ENCODE measurements at places on chromosomes 11 and 22.

DNA sequence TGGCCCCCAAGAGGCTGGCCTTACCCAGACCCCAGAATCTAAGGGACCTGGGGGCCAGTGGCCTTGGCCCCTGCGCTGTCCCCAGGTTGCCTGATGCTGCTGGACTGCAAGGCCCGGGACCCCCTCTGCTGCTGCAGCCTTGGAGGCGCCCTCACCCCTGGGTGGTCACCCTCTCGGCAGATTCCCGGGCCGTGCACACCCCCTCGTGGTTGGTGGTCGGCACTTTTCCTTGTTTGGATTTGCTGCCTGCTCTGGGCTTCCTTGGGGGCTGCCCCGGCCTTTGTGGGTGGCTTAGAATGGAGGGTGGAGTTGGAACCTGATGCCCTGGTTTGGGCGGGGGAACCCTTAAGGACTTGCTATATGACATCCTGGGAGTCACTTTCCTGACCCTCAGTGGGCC, 5.3 kb downstream of the RIN1 start:
- DNase-seq: no peak

DNA sequence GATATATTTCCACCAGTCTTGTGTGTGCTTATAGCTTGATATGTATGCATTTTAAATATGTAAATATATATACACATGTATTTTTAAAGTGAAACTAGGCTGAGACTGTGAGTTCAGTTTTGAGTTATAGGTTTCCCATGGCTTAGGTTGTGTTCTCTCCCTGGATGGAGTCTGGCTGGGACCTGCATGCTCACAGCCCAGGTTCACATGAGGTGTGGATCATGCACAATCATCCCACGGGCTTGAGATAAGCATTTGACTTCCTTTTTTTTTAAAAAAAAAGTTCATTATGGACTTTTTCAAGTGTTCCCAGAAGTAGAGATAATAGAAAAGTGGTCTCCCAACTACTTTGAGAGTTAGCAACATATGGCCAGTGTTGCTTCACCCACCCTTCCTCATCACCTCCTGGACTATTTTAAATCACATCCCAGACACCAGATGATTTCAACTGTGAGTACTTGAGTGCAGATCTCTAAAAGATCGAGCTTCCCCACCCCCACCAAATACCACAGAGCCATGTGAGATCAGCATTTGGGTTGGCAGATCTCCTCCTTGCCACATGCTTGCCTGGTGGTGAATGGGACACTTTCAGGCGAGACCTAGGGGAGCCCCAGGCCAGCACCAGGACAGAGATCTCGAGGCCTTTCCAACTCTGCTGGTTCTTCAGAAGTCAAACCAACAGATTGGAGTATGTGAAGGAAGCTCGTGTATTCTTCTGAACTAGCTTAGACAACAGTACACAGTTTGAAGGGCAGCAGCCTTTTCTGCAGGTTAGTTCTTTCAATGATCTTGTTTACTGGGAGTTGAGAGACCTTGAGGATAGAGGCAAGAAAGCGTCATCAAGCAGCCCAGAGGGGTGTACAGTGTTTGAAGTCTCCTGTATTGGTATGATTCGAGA, 15.9 kb downstream of the MED15 start:
- DNase-seq: no peak

GRCh38 chr22:19909350-19910179, 32.0 kb upstream of the COMT start:
- DNase-seq: peak; percentile 62

DNA sequence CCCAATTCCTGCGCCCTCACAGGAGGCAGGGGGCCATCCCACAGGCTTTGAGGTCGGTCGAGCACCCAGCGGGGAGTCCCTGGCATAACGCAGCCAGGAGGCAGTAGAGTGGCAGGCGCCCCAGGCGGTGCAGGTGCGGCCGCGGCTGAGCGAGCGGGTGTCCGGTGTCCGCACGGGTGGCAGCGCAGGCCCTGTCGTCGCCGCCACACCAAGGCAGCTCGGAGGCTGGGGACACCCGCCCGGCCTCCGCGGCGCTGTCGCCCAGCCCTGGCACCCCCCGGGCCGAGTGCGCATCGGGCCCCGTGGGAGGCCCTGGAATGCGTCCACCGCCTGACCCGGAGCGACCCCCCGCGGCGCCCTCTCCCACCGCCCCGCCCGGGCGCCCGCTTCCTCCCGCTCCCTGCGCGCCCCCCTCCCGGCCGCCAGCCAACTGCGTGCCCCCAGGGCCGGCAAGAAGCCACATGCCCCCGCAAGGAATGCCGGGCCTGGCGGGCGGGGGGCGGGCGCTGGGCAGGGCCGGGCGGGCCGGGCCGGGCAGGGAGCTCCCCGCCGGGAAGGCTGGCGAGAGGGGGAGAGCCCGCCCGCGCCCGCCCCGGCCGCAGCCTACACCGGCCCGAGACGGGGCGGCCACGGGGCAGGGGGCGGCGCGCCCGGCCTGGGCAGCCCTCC, 33.9 kb downstream of the PRDM11 start:
- no peak for DNase-seq

GRCh38 chr11:23398052-23398451, 537.8 kb upstream of the CCDC179 start:
- no peak for DNase-seq

GRCh38 chr11:75518771-75519653, 6.7 kb downstream of the GDPD5 start:
- no peak for DNase-seq

- DNase-seq: no peak
Measured at GRCh38 chr11:125376117-125376516, 119.9 kb downstream of the FEZ1 start.

- DNase-seq: no peak
Measured at GRCh38 chr22:20424568-20424931, 13.1 kb downstream of the SCARF2 start.

GRCh38 chr22:49291781-49292180, 535.9 kb downstream of the BRD1 start:
- DNase-seq: no peak

DNA sequence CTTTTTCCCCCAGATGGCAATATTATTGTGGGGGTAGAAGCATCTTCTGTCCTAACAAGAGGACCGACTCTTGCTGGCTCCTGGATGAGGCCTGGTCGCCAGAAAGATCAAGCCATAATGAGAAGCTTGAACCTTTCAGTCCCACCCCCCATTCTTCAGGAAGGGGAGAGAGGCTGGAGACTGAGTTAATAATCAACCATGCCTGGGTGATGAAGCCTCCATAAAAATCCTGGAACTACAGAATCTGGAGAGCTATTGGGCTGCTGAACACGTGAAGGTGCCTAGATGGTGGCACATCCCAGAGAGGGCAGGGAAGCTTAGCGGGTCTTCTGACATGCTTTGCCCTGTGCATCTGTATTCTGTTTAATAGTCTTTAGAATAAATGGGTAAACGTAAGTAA, 16.3 kb downstream of the AP5B1 start:
- DNase-seq: no peak

DNA sequence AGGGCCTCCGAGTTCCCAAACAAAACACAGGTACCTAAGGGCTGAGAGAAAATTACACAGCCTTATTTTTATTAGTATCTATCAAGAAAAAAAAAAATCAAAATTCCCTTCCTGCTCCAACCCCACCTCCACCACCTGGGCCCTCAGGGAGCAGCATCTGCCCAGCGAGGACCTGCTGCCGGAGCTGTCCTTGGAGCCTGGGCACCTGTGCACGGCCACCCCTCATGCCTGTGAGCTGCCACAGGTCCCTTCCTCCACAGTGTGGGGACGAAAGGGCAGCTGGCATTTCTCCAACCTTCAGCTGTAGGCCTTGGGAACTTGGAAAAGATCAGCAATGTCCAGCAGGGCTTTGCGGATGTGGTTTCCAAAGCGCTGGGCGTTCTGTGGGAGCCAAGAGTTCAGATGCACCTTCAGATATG, 6.3 kb upstream of the SYCE3 start:
- DNase-seq: no peak

DNA sequence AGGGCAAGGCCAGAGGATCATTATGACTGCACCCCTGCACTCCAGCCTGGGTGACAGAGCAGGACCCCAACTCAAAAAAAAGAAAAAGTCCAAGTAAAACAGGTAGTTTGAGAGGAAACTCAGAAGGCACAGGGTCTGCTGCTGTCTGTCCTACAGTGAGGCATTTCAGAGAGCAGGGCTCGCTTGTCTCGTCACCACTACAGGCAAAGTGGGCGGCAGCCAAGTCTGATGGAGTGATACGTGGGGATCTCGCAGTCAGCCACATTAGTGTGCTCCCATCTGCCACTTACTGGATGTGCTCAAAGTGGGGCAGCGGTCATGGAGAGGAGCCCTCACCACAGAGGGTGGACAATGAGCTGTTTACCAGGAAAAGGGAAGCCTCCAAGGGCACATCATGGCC, 42.1 kb downstream of the PI4KA start:
- no peak for DNase-seq

DNA sequence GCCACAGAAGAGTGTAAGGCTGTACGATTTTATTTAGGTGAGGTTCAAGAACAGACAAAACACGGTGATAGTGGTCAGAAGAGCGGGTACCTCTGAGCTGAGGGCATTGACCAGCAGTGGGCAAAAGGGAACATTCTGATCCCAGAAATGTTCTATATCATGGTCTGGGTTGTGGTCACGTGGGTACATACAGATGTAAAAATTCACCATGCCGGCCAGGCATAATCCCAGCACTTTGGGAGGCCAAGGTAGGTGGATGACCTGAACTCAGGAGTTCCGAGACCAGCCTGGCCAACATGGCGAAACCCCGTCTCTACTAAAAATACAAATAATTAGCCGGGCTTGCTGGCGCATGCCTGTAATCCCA, 31.1 kb upstream of the GCAT start:
- no peak for DNase-seq

All from Panc1 (cell line).